ENCODE measurements at places on chromosomes 2 and 18.
A peak's percentile ranks its signal among the peaks of the same experiment; 100 is the strongest.

DNA sequence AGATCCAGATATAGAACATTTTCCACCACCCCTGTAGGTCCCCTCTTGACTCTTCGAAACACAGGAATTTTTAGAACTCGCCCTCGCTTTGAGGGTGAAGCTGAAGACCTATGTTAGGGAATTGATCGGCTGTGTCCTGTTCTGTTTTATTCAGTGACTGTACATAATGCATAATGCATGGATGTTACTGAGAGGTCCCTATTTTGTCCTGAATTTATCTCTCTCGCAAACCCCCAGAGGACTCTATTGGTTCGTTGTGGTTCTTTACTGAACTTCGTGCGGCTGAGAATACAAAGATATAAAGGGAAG is 431 bp upstream of the EIF5B start:
- DNase-seq: no peak

- no peak for DNase-seq
Observed at GRCh38 chr2:215784371-215784783, 229.0 kb downstream of the MREG start.

DNA sequence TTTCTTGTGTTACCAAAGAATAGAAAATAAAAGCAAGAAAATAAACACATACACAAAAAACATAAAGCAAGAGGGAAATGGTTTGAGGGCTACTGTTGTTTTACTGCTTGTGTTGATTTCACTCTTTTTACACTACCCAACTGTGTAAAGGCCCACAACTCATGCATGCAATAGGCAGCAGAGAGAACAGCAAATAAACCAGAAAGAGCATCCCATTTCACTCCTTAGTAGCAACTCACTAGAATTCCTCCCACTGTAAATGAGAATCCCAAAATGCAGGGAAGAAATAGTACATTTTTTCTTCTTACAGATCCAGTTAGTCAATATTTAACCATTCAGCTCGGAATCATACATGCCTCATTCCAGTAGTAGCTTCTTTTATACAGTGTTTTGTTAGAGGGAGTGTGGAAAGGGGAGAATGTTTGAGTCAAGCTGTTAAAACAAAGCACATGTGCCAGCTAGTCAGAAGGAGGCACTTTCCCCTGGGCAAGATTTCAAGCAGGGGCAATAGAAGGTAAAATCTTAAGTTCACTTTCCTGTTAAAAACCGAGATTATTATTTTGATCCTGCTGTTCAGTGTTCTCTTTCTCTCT is 147.2 kb upstream of the FAM98A start:
- no peak for DNase-seq

DNA sequence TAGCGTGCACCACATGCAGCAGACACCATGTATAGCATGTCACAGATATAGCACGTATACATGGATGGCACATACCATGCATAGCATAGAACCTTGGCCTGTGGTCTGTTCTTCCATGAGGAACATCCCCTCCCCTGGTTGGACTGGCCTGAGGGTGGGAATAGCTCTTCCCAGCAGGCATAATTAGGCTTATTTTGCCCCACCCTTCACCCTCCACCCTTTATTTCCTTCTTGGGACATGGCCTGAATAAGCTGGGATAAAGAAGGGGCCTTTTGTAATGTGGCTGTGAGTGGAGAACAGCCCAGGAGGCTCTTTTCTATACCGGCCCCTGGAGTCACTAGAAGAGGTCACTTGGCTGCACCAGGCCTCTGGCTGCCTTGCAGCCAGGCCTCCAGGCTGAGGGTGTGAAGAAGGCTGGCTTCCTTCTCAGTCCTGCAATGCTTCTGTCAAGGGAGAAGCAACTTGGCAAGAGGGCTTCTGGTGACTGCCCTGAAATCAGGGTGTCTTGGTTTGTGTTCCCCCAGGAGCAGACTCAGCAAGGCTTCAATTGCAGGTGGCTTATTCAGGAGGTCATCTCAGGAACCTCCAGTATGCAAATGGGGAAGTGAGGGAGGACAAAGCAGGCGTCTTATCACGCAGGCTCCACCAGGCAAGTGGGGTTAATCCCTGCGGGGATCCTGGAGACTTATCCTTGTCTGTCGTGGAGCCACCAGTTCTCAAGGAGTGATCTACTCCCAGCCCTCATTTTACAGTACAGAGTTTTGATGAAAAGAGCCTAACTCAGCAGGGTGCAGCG is 68.2 kb downstream of the HS6ST1 start:
- no peak for DNase-seq

- DNase-seq: no peak
Observed at GRCh38 chr2:8574196-8575037, 107.4 kb upstream of the ID2 start.

- DNase-seq: no peak
Observed at GRCh38 chr2:67833632-67834031, 229.2 kb downstream of the C1D start.

- DNase-seq: peak; percentile 45
Observed at GRCh38 chr2:238263204-238264071, 23.6 kb upstream of the HES6 start.

DNA sequence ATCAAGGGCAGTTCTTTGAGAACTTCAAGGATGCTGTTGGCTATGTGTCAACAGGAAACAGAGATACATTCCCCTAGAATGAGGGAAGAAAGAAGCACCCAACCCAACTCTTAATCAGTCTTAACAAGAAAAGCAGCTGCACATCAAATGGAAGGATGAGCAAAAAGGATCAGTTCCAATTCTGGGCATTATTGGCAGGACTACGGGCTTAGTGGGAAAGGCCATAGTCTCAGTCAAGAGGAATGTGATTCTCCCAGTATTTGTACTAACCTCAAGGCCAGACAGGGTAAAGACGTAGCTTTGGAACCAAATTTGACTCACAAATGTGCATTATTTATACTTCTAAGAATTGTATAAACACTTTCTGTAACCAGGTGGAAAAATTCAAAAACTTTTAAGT is 18.2 kb downstream of the BMP10 start:
- no peak for DNase-seq

DNA sequence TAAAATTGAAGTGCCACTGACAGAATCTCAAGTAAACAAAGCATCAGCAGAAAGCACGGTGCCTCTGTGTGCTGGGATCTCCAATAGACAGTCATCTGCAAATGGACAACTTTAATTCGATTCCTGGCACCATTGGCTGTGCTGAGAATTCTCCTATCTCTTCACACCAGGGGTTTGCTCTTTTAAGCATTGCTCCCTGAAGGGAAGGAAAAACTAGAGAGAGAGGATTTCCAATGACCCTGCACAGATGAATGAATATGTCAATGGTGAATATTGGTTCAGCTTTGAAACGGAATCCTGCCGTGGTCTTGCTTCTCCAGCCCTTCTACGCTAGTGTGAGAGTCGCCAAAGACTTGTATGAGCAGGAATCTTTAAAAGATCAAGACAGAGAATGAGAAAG is 97.9 kb downstream of the FIGN start:
- DNase-seq: no peak

DNA sequence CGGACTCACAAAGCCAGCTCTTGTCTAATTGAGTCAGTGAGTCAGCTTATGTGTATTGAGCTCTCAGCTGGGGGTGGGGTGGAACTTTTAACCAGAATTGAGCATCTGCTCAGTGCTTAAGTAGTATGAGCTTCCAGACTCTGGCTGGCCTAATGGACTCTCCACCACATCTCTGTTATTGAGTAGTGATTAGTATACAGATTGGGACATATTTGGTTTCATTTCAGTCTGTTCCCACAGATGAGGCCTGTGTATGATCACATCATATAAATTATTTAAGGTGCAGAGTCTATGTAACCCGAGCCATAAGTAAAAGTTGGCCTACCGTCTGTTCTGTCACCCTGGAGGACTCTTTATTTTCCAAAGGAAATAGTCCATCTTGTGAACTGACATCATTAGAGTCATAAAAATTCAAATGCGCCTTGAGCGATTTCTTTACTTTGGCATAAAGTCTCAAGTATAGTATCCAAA is 152.1 kb downstream of the THSD7B start:
- DNase-seq: no peak

DNA sequence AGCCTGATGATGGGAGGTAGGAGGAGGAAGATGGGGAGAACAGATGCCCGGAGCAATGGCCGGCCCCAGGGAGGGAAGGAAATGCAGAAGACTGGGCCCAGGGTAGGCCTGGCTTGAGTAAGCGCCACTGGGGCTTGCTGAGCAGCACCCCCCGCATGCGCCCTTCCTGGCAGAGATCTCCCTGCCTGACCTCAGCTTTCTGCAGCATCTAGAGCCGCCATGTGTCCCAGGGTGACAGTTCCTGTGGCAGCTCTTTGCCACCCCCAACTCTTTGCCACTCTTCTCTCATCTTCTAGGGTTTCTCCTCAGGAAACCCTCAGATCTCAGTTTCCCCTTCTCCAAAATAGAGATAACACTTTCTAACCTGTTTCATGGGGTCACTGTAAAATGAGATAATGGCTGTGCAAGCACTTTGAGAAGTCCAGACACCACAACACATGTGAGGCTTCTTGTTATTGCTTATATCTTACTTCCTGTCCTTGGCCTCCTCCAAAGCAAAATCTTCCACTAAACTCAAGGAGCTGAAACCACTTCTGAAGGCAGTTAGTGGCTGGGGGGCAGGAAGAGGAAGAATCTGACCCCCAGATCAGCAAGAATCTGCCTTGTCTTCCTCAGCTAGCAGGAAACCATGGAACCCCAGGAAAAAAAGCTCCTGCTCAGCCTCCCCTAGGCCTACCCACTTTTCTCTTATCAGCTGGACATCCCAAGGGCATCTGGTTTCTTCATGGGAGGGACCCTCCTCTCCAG is 64.9 kb downstream of the EPAS1 start:
- DNase-seq: no peak

DNA sequence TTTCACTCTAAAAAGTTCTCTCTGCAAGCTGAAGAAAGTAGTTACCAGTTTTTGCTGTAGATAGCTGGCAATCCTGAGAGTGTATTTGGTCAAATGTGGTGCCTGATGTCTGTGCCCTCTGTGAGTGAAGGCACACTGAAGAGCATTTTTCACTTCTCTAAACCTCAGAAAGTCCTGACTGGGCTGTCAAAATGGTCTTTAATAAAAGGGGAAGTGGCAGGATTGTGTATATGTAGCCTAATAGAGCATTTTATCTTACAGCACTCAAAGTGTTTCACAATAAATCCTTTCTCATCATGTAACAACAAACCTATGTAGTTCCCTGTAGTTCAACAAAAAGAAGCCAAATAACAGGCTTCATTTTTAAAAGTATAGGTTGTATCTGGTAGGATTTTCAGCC is 1552.3 kb upstream of the SLC39A10 start:
- DNase-seq: no peak

DNA sequence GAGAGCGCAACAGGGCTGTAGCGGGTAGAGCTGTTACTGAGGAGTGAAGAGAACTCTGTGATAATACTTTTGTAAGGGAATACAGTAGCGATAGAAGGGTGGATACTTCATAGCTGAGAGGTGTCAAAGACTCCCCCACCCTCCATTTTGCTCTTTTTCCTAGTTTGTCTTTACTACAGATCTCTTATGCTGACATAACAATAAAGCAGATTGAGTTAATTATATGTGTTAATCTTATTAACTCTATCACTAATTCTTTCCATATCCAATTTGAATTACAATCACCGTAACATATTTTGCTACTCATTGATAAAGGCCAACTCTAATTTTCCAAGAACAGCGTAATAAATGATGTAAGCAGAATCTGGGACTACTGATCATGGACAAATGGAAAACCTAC is 57.1 kb downstream of the UGP2 start:
- DNase-seq: no peak

- DNase-seq: no peak
Observed at GRCh38 chr2:203396667-203397066, 68.5 kb downstream of the ABI2 start.

GRCh38 chr2:181170256-181170655 is 189.9 kb downstream of the UBE2E3 start:
- DNase-seq: no peak

DNA sequence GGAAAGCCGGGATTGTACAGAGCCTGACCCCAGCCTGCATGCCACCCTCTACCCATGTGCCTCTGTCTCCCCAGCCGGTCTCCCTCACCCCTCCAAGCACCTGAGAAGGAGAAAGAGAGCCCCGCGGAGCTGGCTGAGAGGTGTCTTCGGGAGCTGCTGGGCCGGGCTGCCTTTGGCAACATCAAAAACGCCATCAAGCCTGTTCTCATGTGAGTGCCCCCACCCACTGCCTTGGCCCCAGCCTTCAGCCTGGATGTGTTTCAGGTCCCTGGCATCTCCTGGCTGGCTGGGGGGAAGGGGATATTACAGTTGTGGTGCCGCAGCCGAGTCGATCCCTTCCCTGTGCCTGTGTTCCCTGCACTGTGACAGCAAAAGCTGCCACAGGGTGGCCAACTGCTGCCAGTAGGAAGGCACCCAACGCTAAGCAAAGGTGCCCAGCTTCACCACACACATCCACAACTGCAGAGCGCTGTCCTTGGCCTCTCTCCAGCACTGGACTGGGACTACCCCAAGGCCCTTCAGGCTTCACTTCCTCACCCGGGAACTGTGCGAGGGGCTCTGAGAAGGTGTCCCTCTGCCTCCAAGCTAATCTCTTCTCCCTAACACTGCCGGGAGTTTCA is 38.4 kb downstream of the POMC start:
- no peak for DNase-seq

GRCh38 chr2:28153851-28154250 is 238.8 kb upstream of the FOSL2 start:
- no peak for DNase-seq

DNA sequence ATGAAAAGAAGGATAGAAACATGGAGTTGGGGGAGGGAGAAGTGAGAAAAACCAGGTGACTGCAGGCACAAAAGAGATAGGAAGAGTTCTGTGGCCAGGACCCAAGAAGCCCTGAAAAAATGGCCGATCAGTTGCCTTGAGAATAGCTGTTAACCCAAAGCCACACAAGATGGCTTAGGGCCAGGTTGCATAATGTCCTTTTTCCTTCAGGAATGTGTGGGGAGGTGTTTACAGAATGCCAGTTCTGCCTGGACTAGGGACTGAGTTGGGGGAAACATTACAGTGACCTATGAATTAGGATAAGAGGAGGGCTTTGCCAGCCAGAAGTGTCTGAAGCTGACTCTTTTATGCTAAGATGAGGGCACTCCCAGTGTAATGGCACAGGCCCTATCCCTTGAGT is 17.1 kb downstream of the FAM110C start:
- DNase-seq: no peak

- no peak for DNase-seq
Observed at GRCh38 chr2:163198007-163198406, 359.4 kb upstream of the KCNH7 start.

- no peak for DNase-seq
Observed at GRCh38 chr18:45381282-45381681, 234.0 kb upstream of the SLC14A2 start.

GRCh38 chr18:73848656-73849055 is 299.0 kb downstream of the FBXO15 start:
- no peak for DNase-seq

- DNase-seq: no peak
Observed at GRCh38 chr2:127516041-127516762, 10.1 kb downstream of the IWS1 start.

GRCh38 chr18:12836551-12836950 is 47.5 kb downstream of the PTPN2 start:
- no peak for DNase-seq

DNA sequence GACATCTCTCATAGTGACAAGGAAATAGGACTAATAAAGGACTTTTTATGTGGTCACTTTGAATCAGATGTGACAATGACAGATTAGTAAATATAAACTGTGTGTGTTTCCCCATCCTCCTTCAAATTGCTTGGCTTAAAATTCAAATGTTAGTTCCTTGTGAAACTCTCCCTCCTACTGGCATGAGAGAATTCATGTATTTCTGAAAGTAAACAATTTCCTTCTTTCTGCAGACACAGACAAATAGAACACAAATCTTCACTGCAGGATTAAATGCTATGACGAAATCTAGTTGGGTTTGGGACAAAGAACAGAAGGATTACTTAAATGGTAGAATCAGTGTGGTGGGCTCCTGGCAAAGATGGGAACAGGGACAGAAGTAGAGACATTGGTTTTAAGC is 328.7 kb upstream of the FAM98A start:
- no peak for DNase-seq

GRCh38 chr18:26091047-26091630 is 726 bp upstream of the SS18 start:
- no peak for DNase-seq
